ENCODE measurements at places on chromosomes 7 and 10.
A peak's percentile ranks its signal among the peaks of the same experiment; 100 is the strongest.

GRCh38 chr10:16933783-16934182, 116.6 kb upstream of the RSU1 start:
- no peak for DNase-seq

- DNase-seq: no peak
These were observed 19.1 kb downstream of the KNDC1 start for GRCh38 chr10:133179128-133179520.

DNA sequence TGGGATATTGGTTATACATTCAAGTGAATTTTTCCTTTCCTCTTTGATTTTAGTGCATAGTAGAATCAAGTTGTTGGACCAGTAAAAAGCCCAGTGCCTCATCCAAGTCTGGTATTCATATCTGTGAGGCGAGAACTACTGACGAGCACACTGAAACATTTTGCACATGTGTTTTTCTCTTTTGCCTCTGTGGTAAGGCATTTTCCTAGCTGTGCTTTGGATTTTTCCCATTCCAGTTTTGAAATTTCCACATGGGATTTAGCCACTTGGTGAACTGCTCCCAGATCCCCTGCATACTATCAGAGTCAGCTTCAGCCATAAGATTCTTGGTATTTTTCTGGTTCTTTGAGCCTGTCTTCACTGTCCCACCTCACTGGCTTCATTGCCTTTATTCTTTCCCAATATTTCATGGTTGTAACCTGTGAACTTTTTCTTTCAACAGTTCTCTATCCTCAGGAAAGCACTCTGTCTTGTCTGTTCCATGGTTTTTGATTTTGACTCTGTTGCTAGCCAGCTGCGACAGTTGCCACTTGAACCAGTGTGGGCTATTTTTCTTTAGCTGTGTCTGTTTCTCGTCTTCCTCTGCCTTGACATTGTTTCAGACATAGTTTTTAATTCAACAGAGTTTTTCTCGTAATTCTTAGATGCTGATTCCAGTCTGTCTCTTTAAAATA, 239.0 kb downstream of the REEP3 start:
- no peak for DNase-seq

GRCh38 chr7:12474035-12474434, 70.4 kb upstream of the VWDE start:
- no peak for DNase-seq

GRCh38 chr10:128624656-128625530, 498.7 kb upstream of the MKI67 start:
- no peak for DNase-seq

DNA sequence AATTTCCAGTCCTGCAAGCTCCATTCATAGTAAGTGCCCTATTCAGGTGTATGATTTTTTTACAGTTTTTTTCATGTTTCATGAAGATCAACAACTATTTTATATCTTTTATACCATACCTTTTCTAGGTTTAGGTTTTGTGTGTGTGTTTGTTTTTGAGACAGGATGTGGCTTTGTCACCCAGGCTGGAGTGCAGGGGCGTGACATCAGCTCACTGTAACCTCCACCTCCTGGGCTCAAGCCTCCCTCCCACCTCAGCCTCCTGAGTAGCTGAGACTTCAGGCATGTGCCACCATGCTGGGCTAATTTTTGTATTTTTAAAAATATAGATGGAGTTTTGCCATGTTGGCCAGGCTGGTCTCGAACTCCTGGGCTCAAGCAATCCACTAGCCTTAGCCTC, 35.0 kb downstream of the ARMH3 start:
- DNase-seq: peak; percentile 5

DNA sequence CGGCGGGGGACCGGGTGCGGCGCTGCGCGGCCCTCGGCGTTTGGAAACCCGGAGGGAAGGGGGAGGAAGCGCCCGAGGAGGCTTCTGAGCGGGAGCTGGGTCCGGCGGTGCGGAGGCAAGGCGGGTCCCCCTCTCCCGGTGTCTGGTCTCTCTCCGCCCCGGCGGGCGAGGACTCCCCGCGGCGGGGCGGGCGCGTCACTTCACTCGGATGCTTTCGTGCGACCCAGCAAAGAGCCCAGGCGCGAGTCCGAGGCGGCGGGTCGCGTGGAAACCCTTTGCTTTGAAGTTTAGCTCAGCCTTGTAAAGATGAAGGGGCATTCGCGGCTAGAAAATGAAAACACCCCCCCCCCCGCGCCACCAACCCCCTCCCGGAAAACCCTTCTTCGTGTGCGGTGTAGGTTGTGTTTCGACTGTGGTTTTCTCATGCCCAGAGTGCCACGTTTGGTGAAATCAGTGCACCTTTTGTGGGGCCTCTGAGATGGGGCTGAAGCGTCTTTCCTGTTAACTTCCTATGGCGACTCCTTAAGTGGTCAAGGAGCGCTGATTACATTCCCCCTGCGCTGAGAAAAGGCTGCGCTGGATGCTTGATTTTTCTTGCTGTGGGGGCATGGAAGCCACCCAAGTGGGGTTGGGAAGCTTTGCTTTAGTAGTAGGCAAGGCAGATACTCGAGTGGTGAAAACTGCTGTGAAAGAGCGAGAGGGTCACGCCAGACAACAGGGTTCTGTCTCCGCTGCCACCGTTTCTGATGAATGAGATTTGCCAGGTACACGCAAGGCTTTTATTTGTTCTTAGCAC, 876 bp downstream of the GNAI1 start:
- peak; percentile 44 for DNase-seq

GRCh38 chr7:53602817-53603418, 567.5 kb downstream of the POM121L12 start:
- DNase-seq: no peak

DNA sequence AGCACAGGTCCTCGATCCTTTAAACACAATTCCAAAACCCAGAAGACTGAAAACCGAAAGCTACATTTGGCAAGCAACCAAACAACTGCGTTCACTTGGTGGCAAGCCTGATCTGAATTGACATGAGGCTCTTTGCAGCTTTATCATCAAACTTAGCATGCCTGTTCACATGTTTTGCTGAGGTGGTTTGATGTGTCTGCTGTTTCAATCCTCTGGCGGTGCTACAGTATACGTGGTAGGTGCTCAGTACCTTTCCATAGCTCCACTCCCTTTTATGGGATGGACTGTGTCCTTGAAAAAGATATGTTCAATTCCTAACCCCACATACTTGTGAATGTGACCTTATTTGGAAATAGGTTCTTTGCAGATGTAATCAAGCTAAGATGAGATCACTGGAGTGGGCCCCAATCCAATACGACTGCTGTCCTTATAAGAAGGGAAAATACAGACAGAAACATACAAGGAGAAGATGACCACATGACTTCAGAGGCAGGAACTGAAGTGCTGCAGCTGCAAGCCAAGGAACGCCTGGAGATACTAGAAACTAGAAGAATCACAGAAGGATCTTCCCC, 33.4 kb downstream of the CCDC6 start:
- DNase-seq: no peak

- DNase-seq: peak; percentile 3
These were observed 795 bp downstream of the LHFPL3 start for GRCh38 chr7:104328970-104329825.

- no peak for DNase-seq
These were observed 26.3 kb upstream of the CACNB2 start for GRCh38 chr10:18113881-18114280.

DNA sequence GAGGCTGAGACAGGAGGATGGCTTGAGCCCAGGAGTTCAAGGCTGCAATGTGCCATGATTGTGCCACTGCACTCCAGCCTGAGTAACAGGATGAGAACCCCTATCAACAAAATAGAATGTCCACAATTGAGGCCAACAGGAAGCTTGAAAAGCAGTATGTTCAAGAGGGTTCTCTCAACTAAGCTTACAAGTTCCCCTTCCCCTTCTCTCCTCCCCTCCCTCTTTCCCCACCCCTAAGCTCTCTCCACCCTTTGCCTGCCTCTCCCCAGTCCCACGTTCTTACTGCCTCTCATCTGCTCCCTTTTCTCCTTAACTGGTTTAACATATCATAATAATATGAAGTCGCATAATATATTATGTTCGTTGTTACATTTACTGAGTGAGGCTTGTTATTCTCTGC, 35.4 kb downstream of the KIAA1549 start:
- no peak for DNase-seq

DNA sequence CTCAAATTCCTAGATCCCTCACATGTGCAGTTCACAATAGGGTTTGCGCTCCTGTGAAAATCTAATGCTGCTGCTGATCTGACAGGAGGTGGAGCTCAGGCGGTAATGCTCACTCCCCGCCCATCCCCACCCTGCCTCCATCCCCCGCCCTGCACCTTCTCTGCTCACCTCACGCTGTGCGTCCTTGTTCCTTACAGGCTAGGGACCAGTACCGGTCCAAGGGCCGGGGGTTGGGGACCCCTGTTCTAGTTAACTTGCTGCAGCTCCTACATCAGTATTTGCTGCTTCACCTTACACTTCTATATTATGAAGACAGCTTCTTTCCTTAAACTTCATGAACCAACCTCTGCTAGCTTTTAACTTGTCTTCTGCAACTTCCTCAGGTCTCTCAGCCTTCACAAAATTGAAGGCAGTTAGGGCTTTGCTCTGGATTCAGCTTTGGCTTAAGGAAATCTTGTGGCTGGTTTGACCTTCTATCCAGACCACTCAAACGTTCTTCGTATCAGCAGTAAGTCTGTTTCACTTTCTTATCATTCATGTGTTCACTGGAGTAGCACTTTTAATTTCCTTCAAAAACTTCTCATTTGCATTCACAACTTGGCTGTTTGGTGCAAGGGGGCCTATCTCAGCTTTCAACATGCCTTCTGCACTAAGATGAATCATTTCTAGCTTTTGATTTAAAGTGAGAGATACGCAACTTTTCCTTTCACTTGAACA, 1.7 kb upstream of the TNKS2 start:
- DNase-seq: peak; percentile 71

DNA sequence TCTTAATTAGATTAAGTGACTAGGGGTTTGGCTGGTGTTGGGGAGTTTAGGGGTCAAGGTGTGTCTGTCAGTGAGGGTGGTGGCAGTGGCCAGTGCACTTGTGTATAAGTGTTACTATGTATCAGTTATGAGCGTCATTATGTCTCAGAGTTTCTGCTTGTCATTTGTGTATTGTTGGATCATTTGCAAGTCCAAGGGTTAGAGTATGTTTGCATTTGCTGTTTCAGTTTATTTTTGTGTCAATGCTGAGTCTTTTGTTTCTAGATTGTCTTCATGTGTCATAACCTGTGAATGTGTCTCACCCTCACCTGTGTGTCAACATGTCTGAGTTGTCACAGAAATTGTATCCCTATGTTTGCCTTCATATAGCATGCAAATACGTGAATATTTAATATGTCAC, 97.5 kb upstream of the PAX2 start:
- no peak for DNase-seq

DNA sequence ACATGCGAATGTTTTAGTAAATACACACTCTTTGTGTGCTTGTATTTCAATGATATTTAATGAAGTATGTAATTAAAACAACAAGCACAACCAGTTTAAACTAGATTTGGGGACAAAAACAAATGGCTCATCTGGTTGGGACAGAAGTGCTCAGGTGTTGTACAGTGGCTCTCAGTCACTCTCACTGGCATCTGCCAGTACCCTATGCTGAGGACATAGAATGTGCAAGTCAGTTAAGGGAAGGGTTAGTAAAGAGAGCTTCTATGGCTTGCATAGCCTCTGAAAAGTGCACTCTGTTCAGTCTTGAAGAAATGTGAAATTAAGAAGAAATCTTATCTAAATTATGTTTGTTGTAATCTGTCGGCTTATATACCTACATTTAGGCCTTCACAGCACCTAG, 183.0 kb downstream of the LRRC4 start:
- no peak for DNase-seq

DNA sequence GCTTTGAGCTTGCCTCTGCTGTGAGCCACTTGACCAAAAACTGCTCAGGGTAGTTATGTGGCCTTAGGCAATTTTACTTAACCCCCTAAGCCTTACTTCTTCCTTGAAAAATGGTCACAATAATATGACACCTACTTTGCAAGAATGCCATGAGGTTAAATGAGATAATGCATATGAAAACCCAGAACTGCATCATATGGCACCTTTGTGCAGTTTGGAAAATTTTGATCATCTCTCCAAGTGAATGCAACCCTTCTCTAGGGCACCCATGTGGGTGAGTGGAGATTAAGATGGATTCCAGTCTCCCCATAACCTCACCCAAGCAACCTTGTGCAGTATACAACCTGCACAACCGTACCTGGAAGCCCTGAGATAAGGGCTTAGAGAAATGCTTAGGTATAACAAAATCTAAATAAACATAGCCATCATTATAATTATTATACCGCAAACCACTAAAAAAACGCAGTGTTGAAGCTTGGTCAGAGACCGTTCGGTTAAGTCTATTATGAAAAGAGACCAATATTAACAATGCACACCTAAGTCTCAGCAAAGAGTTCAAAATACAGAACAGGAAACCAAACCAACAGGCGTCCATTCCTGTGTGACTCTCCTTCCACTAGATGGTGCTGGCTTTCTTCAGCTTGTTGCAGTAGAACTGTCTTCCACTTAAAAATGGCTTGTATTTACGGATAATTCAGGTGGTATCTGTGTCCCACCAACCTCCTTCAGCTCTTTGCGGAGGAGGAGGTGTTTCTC, 21.0 kb upstream of the ASB15 start:
- DNase-seq: no peak

DNA sequence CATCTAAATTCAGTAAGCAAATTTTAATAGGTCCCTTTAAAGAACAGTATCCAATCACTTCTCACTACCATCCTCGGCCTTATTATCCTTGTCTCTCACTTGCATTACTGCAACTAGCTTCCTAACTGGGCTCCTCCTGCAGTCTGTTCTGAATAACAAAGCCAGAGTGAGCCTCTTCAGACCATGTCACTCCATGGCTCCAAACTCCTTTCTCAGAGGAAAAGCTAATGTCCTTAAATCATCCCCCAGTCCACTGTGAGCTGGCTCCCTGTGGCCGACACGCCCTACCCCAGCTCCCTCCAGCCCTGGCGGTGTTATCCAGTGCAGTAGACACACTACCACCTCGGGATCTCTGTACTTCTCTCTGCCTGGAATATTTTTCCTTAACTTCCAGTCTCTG, 80.0 kb downstream of the EPC1 start:
- no peak for DNase-seq

DNA sequence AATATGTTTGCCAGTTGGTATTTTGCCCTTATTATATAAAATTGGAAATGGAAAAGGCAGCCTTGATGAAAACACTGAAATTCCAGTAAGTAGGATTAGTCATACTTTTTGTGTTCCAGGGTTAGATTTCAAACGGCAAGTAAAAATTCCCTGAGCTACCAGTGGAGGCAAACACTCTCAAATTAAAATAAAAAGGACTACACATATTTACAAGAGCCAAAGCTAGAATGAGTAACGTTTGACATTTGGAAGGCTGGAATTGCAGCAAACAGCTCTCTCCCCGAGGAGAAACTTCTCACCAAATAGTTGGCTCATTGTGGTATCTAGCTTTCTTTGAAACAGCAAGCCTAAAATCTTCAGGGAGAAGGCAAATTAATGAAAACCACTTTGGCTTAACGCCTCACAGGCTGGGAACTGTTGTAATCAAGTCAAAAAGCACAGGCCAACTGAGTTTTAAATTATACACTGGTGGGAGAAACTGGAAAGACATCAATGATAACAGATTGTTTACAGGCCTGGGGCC, 288.4 kb downstream of the SNX13 start:
- no peak for DNase-seq

GRCh38 chr10:74433595-74433956, 282.6 kb downstream of the ADK start:
- DNase-seq: no peak

GRCh38 chr7:37665352-37666022, 18.1 kb upstream of the GPR141 start:
- DNase-seq: no peak

Data from stimulated activated CD4-positive, alpha-beta T cell treated with anti-CD3 and anti-CD28 coated beads, Interleukin-15, amount 100 ng/mL, for 24 hours (primary cell).